ENCODE measurements at places on chromosomes 6 and 20.

GRCh38 chr20:10579942-10580341 is 93.9 kb downstream of the JAG1 start:
- DNase-seq = no peak

- no peak for DNase-seq
These were observed 34.7 kb downstream of the FAM184A start for GRCh38 chr6:119043783-119044182.

DNA sequence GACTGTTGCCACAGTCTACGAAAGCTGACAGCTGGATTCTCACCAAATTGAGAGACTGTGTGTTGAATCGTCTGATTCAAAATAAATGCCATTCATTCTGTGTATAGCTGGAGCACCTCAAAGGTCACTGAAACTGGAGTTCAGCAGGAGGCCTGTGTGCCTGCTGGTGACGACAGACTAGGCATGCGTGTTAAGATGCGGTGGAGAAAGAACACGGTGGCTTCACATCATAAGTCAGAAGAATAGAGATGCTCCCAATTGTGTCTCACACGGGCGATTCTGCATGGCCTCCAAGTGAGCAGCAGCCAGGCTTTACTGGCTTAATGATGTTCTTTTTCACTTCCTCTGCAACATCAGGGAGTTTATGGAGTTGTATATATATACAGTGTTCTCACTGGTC is 32.3 kb downstream of the SNHG17 start:
- no peak for DNase-seq

- DNase-seq = peak; percentile 77
These were observed 121.4 kb downstream of the KIF13A start for GRCh38 chr6:17865798-17866725.

DNA sequence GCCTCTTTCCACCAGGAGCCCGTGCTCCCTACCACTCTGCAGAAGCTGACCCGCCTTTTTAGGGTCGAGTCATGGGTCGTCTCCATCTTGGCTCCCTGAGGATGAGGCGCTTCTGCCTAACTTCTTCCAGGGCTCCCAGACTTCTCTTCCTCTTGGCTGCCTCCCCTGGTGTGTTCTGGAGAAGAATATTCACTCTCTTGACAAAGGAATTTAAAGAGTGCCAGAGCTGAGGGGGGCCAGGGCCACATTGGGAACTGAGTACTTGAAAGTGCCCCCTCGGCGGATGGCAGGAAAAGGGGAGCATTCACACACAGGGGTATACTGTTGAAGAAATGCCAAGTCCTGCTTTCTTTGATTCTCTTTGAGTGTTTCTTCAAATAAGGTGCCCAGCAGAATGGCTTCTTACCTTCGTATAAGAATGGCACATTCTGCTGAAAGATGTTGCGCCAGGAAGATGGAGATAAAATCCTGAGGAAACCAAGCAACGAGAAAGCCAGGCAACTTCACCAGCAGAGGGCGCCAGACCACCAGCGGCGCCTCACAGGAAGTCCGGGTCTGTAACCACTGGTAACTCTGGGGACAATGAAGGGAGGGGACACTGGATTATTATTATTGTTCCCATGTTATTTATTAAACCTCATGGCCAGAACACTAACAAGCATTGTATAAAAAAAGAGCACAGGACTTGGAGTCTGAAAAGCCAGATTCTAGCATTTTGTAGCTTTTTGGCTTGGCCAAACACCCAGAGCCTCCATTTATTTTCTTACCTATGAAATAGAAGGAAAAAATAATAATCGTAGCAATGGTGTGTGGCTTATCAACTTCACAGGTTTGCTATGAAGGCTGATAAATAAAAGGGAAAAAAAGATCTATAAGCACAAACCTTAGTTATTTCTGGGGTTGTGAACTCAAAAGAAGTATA is 176.7 kb downstream of the HACE1 start:
- DNase-seq = peak; percentile 36

DNA sequence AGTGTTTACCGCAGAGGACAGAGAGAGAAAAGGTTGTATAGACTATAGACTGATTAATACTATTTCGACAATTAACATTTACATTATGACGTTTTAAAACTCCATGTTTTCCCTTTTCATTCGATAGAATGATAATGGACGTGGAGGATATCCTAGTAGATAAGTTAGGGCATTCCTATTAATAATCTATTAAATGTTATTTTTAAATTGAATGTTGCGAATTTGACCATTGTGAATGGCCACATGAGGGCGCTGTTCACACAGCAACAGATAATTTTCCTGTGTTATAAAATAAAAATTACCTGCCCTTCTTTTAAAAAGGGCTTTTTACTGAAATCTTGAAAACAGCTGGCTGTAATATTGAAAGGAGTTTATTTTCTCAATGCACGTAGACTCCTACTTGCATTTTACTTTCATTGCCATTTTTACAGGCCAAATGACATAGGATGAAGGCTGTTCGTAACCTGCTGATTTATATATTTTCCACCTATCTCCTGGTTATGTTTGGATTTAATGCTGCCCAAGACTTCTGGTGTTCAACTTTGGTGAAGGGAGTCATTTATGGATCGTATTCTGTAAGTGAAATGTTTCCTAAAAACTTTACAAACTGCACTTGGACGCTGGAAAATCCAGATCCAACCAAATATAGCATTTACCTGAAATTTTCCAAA is 3.3 kb downstream of the ADGRB3 start:
- peak; percentile 72 for DNase-seq

- DNase-seq = no peak
These were observed 87.8 kb upstream of the ASCC3 start for GRCh38 chr6:100968949-100969348.

DNA sequence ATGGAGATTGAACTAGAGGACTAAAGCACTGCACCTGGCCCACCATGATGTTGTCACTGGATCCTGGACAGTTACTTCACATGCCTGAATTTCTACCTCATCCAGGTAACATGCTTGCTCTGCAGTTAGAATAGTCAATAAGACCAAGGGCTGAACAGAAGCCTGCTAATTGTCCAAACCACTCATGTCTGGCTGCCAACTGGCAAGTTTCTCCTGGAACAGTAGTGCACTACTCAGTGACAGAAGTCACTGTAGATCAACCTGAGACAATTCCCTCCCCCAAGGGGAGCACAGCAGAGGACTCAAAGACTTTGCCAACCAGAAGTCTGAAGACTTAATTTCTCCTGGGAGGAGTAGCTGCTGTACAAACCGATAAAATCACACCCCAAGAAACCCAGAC is 454.6 kb upstream of the MARCKS start:
- no peak for DNase-seq

GRCh38 chr6:122998403-122998975 is 2.5 kb downstream of the CLVS2 start:
- DNase-seq = no peak

GRCh38 chr6:11752360-11752759 is 26.2 kb downstream of the ADTRP start:
- no peak for DNase-seq

DNA sequence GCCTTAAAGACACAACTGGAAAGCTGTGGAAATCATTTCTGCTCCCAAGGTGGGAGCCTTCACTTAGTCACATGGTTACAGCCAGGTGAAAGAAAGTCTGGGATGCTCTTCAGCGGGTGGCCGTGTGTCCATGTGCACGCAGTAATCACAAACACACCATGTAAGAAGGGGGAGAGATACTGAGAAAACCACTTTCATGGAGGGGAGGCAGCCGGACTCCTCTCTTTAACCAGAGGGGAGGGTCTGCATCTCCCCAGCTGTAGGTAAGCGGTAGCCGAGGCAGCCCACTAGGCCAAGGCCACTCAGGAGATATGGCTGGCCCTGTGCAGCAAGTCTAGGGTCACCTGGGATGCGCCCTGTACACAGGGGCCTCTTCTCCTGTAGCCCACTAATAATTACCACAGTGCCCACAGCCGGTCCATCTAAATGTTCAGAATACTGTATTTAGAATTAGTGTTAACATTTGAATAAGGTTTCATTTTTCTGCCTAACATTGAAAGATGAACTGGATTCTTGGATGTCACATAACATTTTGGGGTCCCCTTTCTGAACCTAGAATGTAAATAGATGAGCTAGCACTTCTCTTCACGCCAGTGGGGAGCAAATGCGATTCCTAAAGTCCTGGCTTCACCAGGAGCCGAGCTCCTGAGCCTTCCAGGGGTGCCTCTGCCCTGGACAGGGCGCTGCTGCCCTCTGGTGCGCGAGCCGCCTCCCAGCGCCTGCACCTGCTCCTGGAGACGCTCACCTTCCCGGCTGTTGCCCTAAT is 15.9 kb downstream of the GPR31 start:
- DNase-seq = peak; percentile 53

GRCh38 chr6:23754197-23754596 is 371.8 kb upstream of the NRSN1 start:
- no peak for DNase-seq

GRCh38 chr6:17385660-17386059 is 7.7 kb upstream of the CAP2 start:
- DNase-seq = no peak

DNA sequence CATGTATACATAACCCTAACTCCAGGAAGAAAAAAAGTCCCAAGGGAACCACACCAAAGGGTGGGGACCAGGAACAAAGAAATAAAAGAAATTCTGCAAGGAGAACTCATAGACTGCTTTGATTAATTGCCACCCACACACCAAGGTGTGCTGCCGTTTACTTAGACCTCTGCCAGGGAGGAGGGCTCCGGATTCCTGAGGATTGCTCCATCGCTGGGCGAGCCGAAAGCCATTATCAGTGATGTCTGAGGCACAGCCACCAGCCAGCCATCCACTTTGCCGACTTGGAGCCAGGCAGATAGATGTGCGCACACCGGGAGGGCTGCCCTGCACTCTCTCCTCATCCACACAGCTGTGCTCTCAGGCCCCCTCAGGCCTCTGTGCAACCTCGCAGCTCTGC is 272.7 kb upstream of the FOXQ1 start:
- no peak for DNase-seq

GRCh38 chr6:24990236-24990845 is 54.6 kb upstream of the RIPOR2 start:
- no peak for DNase-seq

GRCh38 chr6:72651174-72651573 is 29.3 kb downstream of the KCNQ5 start:
- DNase-seq = no peak

DNA sequence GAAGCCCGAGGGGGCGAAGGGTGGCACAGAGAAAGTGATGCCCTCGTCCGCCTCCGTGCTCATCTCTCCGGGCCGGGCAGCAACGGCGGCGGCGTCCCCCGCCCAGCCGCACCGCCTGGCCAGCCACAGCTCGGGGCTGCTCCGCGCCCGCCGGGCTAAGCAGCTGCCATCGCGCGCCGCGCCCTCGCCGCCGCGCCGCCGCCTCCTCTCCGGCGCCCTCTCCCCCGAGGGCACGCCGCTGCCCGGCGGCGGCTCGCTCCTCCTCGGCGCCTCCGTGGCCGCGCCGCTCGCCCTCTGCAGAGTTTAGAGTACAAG is 225 bp downstream of the MAP3K5 start:
- DNase-seq = no peak

DNA sequence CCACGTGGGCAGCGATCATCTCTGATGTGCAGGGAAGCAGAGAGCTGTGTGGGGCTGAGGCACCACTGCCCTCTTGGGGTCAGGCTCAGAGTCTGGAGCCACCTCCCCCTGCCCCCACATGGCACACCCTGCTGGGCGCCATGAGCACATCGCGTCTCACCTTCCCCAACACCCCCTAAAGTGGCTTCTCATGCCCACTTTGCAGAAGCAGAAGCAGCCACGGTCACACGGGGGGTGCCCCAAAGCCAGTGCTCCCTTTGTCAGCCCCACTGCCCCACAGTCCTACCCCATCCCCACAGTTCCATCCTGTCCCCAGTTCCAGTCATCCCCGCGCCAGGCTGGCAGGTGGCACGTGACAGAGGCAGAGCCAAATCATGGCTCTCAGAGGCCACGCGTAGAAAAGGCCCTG is 19.5 kb downstream of the SDCBP2 start:
- DNase-seq = no peak

GRCh38 chr6:4413073-4413472 is 277.7 kb upstream of the ECI2 start:
- no peak for DNase-seq

DNA sequence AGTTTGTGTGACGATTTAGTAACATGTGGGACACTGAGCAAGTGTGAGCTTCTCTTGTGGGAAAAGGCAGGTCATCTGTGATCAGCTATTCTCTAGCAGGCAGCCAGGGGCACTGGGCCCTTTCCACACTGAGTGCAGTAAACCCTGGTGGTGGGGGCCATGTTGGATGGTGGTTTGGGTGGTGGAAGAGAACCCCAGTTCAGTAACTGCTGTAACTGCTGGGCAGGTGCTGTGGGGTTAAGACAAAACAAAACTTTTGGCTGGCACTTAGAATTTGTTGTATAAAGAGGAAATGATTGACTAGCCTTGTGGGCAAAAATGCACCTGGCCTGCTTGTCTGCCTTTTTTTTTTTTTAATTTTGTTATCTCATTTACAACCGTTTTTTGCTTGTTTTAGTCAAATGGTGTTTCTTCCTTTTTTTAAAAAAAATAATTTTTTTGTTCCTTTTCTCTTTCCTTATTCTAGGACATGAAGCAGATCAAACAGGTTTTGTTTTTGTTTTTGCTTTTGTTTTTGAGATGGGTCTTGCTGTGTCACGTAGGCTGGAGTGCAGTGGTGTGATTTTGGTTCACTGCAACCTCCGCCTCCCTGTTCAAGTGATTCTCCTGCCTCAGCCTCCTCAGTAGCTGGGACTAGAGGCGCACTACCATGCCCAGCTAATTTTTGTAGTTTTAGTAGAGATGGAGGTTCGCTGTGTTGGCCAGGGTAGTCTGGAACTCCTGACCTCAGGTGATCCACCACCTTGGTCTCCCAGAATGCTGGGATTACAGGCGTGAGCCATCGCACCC is 59.8 kb downstream of the IGF2R start:
- DNase-seq = no peak

- no peak for DNase-seq
These were observed 8.5 kb upstream of the POU5F1 start for GRCh38 chr6:31179042-31179386.

DNA sequence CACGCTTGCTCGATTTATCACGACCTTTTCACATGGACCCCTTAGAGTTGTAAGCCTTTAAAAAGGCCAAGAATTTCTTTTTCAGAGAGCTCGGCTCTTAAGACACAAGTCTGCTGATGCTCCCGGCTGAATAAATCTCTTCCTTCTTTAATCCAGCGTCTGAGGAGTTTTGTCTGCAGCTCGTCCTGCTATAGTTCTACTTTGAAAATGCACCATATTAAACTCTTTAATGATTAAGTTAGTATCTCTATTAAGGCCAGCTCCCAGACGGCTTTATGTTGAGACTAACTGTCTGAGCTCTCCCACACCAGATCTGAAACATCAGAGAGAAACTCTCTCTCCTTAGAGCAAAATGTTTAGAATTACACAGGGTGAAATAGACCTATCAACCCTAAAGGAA is 18.0 kb upstream of the GSTA3 start:
- DNase-seq = no peak

DNA sequence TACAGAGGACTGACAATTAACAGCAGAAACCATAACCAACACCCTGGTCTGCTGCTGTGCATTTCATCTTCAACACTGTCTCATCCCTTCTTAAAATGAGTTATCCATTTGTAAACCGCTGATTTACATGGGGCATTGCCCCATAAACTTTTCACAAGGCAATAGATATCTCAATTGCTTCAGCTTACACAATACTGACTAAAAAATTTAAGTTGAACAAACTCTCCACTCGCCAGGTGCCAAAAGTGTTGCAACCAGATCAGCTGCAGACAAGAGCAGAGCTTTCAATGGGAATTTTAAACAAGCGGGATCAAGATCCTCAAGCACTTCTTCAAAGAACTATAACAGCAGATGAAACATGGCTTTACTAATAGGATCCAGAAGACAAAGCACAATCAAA is 183.0 kb downstream of the TASP1 start:
- DNase-seq = no peak
